ENCODE measurements at places on chromosomes 12 and 14.
A peak's percentile ranks its signal among the peaks of the same experiment; 100 is the strongest.

- DNase-seq: no peak
Measured at GRCh38 chr14:68677901-68678300, 115.0 kb downstream of the ZFP36L1 start.

GRCh38 chr14:79580414-79580813 lies 630.9 kb downstream of the DIO2 start:
- no peak for DNase-seq

- DNase-seq: peak; percentile 45
Measured at GRCh38 chr12:79988368-79988767, 53.5 kb upstream of the PPP1R12A start.

GRCh38 chr14:33150666-33151428 lies 212.2 kb downstream of the NPAS3 start:
- DNase-seq: no peak

GRCh38 chr12:119006746-119007145 lies 25.4 kb downstream of the SRRM4 start:
- no peak for DNase-seq

DNA sequence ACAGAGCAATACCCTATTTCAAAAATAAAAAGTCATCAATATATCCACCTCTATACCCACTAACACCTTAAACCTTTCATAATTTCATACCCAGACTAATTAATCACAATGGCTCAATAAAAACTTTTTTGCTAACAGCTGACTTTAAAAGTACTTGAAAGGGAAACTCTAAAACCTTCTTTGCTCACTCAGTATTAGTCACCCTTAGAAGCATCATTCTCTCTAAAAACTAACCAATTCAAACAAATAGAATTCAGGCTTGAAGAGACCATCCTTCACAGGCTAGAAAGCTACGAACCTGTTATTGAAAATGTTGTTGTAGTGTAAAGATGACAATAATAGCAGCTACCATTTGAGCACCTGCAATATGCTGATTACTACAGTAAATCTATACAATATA lies 37.2 kb downstream of the HECTD1 start:
- no peak for DNase-seq

DNA sequence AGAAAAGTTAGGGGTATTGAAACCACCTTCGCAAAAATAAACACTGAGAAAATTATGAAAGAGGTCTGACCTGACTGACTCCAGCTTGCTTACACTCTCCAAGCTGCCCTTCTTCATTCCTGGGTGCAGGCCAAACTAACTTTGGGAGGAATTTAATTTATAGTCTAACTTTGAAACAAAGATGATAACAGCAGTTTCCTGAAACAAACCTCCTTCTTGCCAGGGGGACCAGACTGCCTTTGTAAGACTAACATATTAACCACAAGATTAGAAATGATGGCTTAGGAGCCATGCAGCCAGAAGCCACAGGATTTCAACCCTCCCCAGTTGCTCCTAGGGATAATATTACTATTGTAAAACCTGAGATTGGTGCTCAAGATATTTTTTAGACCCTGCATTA lies 13.8 kb upstream of the EEA1 start:
- peak; percentile 42 for DNase-seq

DNA sequence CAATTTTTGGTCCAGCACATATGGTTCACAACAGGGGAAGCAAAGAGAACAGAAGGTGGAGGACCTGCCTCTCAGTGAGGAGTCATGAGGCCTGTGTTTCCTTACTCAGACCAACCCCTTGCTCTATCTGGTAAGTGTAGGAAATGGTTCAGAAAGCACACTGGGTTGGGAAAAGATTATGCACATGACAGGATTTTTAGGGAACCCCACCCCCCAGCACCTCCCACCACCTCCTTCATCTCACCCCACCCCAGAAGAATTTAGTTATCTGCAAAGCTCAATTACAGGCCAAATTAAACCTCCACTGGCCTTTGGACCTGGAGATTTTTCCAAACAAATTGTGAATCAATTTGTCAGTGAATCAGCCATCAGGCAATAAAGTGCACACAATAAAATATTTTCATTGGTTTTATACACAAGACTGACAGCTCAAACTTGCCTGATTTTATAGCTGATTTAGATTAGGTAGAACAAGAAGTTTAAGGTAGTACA lies 132.8 kb downstream of the DACT1 start:
- no peak for DNase-seq

GRCh38 chr14:75654127-75654732 lies 6.4 kb downstream of the ERG28 start:
- DNase-seq: peak; percentile 83

GRCh38 chr14:73943083-73943482 lies 6.8 kb downstream of the FAM161B start:
- peak; percentile 89 for DNase-seq

DNA sequence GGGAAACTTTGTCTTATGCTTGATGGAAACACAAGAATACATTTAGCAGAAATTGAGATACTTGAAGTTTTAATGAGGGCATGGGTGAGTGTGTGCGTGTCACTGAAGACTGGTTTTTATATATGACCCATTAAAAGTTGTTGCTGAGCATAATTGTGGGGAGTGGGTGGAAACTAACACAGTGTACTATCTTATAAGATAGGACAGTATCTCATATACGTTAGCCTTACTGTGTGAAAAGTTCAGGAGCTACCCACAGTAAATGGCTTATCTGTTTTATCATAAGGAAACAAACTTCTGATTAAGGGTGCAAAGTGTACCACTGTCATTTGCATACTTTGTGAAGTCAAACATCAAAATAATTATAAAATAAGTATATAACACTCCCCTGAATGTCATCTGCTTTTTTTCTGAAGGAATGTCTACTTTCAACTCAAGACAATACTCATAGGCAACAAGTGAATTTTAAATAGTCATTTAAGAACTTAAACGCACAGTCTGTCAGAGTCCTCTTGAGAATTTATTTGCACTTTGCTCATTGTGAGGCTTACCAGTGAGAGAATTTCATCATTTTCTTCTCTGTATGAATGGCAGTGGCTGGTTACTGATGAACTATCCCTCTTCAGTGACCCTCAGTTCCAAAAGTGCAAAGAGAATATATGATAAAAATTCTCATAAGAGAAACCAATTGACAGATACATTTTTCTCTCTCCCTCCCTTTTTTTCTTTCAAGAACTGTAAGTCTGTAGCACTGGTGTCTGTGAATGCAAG lies 4.2 kb downstream of the PDE3A start:
- DNase-seq: no peak

DNA sequence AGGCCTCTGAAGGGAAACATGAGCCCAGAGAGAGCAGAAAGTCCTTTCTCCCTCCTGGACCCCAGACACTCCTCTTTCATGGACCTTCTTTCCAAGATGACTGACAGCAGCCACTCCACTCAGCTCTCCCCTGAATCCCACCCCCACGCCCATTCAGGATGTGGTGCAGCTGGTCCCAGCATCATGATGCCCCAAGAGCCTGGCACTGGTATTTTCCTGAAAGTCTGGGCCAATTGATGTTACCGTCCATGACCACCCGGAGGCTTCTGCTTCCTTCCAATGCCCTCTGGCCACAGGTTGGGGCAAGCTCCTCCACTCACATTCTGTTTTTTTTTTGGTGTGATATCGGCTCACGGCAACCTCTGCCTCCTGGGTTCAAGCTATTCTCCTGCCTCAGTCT lies 112.6 kb downstream of the CALM1 start:
- no peak for DNase-seq

DNA sequence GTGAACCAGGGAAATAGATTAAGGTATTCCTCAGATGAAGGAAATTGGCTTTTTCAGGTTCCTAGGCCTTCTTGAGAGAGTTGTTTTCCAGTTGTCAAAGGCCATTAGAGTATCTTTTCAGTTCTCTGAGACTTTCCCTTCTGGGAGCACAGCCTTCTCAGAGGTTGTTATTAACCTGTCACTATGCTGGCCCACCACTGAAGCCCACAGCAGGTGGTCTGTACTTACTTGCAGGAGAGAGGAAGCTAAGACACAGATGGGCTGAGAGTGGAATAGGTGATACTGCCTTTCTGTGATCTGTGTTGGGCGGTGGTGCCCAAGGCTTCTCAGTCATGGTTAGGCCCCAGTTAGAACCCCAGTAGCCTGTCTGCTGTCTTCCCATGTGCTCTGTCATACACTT lies 22.8 kb upstream of the GALNT16 start:
- no peak for DNase-seq

GRCh38 chr12:123089631-123090353 lies 61.1 kb downstream of the PITPNM2 start:
- peak; percentile 92 for DNase-seq

DNA sequence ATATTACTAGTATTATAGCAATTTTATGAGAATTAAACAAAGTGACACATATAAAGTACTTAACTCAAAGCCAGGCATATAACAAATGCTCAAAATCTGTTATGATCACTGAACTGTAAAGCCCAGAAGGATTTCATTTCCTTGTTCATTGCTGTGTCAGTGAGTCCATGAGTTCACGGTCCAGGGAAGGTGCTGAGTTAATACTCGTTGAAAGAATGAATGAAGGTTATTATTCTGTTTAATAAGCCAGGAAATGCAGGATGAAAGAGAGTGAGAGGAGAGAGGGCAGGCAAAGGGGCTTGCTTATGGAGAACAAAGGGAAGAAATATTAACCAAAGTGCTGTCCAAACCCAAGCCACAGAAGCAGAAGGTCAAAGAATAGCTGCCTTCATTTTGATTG lies 40.2 kb upstream of the NT5DC3 start:
- DNase-seq: no peak

DNA sequence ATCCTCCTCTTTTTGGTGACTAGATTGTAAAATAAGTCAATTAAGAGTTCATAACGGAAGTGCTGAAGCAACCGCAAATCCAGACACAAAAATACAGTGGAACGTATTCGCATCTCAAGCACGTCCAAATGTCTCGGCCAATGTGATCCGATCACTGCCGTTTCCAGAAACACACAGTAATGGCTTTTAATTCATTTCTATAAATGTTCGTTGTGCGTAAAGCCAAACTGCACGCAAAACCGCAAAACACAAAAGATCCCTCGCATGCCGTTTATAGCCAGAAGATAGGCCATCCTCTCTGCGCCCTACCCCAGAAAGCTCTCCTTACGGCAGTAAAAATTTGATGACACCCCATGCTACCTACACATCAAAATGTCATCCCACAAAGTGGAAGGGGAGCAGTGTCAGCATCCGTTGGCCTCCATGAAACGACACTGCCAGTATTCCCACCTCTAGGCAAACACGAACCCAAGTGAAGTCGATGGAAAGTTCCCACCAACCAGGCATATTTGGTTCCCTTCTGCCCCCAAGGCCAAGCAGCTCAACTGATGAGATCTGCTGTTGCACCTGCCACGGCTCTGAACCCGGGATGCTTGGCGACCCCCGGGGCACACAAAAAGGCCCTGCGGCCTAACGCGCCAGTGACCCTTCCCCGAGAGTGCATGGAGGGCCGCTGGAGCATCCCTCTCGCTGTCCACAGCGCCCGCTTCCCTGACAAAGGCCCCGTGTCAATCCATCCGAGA lies 1.4 kb downstream of the HECTD4 start:
- no peak for DNase-seq

DNA sequence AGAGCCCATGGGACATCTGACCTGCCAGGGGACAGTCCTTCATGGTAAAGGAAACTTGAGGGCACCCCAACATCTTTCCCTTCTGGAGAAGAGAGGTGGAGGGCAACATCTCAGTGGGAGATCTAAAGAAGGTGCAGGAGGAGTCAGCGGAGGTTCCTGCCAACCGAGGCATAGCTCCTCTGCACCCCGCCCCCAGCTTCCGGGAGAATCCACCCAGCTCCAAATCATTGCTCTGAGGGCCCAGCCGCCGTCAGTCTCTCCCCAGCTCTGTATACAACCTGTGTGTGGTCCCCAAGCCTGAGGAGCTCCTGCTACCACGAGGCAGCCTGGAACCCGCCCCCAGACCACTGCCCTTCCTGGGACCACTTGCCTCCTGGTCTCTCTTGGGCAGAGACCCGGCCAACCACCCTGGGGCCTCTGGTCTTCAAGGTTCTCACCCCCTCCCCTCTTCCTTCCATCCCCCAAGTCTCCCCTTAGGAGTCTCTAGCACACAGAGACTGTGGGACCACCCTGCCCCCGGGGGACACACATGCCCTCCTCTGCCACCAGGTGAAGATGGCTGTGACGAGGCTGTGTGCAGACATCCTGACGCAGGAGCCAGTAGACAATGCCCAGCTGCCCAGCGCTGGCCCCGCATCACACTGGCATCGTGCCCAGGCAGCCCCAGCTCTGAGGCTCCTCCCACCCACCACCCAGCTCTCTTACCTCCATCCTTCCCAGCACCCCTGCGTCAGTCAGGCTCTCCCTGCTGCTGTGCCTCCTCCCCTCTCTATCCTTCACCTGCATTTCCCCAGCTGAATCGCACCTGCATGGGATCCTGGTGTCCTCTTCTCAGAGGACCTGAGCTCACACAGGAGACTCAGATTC lies 13.0 kb upstream of the NUDT14 start:
- no peak for DNase-seq

DNA sequence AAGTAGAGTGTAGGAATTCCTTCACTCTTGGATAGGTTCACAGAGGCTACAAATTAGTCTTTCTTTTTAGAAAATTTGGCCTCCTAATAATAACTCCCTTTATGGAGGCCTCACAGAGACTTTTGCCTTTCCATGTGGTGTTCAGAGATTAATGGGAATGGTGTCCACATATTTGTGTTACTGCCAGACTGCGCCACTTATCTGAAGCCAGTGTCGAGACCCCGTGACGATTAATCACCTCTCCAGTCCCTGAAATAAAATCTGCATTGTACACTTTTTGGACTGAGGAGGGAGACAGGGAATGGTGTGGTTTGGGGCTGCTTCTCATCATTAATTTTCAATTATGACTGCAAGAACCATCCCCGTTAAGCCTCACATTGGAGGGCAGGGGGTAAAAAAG lies 980.5 kb downstream of the FLRT2 start:
- no peak for DNase-seq

GRCh38 chr14:67373347-67373746 lies 13.2 kb downstream of the EIF2S1 start:
- no peak for DNase-seq
